Stimulated activated CD4-positive, alpha-beta T cell treated with anti-CD3 and anti-CD28 coated beads, Interleukin-1b, Interleukin-23, amount 100 ng/mL, for 24 hours (primary cell): ENCODE measurements at places on chromosomes 4 and X.

DNA sequence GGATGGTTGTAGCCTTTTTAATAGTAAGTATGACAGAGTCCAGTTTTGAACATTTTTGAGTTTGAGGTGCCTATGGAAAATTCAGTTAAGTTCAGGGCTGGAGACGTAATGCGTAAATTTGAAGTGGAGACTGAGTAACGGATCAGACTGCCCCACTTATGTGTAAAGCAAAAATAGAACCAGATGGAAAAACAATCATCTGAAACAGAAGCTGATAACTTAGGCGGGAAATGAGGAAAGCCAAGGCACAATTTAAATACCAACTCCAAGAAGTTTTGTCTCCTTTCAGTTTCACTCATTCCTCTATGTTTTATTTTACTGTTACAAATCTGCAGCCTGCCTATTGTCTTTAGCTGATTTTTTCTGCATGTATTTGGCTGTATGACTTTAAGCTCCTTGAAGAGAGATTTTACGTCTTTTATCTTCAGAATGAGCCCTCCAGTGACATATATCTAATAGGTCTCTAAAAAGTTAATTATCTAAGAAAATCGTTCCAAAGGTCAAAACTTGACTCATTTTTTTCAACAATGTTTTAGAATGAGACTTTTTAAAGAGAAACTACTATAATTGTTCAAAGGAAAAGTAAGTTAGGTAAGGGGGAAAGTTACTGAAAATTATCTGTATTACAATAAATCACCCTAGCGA is 1.1 kb downstream of the SGCB start:
- DNase-seq, result no peak

DNA sequence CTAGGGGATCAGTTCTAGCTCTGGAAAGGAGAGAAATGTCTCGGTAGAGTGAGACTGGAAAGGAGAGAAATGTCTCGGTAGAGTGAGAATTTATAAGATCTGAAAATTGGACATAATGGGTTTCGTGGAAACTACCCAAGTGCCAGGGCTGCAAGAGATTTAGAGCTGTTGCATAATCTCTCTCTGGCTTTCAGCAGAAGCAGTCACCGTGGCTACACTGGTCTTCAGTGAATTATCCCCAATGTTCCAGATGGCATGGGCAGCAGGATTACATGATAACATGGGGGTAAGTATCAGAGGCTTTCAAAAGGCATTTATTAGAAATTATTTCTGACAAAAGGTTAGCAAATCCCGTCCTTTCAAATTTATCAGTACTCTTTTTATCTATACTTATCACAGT is 435.5 kb downstream of the NKX6-1 start:
- DNase-seq, result no peak

- DNase-seq, result no peak
These were observed 223.4 kb upstream of the PRPS2 start for GRCh38 chrX:12567857-12568256.

DNA sequence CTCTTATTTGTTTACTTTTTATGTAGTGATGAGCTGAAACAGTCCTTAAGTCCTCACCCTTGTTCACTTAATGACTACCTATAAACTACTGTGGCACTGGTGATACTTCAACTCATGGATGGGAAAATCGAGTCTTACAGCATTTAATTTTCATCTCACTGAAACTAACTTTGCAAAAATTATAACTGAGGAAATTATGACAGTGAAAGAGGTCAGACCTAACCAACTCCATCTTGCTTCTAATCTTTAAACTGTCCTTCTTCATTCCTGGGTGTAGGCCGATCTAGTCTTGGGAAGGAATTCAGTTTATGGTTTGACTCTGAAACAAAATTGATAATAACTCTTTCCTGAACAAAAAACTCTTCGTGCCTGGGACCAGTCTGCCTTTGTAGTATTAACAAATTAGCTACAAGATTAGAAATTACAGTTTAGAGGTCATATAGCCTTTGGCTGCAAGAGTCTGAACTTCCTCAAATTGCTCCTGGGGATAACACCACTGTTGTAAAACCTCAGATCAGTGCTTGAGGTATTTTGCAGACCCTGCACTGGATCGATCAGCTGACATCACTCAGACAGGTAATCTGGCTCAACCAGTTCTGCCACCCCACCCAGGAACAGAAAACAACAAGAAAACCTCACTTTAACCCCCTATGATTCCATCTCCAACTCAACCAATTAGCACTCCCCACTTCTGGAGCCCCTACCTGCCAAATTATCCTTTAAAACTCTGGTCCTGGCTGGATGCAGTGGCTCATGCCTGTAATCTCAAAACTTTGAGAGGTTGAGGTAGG is 995.7 kb upstream of the PRKX start:
- no peak for DNase-seq

DNA sequence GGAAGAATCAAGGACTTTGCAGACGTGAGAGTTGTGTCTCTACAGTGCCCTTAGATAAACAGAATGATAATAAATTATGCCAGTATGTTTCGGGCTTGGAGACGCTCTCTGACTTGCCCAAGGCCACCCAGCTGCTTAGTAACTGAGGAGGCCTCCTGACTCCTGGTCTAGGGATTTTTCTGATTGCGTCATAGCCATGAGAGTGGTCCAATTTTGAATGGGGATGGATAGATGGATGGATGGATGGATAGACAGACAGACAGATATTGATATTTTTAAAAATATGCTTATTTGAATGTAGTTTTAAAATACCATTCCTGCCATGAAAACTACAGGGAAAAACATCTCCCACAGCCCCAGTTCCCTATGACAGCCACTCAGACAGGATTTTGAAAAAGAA is 15.5 kb downstream of the ARHGAP36 start:
- DNase-seq, result no peak

DNA sequence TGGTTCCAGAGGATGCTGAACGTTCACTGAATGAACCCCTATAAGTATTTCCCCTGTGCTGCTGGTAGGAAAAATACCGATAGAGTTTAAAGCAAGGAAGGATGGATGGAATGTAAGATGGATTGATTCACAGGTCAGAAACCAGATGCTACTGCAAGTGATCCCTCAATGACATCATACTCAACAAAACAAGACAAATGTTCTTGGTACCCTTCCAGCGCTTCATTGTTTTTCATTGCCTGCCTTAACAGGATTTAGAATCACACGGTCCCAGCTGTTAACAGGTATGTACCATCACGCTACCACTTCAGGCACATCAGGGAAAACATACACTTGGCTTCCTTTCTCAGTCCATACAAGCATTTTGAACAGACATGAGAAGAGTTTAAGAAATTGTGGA is 118.1 kb upstream of the TLR3 start:
- no peak for DNase-seq
